ENCODE measurements at places on chromosomes 7 and 10.

GRCh38 chr10:88091490-88092061 lies 228.2 kb downstream of the PTEN start:
- DNase-seq: peak; percentile 51

DNA sequence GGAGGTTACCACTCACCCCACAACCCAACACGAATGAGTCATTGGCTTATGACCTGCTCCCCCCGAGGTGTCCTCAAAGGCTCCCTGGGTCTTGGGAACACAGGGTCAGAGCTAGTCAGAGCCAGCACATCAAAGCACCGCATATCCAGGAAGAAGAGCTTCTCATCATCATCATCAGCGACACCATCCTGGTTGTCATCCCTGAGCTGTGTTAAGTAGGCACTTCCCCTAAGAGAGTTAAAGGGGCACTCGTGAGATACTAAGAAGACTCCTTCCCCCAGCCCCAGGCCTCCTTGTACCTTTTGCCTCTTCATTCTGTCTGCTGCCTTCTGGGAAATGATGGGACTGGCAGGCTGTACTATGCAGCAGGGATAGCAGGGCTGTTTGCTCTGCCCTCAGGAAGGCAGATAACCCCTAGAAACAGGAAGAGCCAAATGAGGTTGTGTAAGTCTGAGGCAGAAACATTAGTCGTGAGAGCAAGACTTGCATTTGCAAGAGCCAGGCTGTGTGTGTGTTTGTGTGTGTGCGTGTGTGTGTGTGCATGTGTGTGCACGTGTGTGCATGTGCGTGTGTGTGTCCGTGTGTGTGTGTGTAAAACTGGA lies 11.1 kb upstream of the CPA1 start:
- no peak for DNase-seq

DNA sequence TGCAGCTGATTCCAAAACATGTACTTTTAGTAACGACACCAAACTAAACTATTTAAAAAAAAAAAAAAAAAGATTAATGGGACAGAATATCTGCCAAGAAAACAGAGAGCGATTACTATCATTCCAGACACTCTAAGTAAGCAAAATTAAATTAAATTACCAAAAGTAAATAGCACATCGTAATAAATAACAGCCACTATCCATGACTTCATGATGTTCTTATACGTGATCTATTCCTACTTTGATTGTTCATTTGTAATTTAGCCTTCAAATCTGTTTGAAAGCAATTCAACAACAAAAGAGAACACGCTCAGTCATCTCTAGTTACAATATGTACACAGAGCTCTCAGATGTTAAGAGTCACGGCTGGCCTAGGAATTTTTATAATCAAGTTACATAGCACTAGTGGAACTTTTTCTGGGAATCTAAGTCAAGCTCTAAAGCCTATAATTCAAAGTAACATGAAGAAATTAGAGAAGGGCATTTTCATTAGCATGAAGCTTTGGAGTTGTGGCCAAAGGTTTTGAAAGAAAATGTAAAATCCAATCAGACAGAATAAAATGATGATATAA lies 241.7 kb upstream of the NEBL start:
- DNase-seq: no peak

DNA sequence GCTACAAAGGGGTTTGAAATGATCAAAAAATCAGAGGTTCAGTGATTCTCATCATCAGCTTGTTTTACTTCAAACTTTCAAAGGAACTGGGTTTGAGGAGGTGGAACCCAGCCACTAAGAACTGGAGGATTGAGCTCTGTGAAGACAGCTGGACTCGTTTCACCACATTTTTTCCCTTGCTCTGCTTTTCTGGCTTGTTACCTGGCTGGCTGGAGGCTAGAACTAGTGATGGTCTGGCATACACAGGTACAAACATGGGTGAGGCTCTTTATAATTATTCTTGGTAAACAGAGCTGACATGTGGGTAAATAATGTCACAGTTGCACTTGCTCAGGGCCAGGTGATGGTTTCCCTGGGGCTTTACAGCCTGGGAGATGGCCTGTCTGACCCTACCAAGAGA lies 352.5 kb downstream of the FGFR2 start:
- no peak for DNase-seq

- DNase-seq: no peak
These were observed 19.7 kb downstream of the FAM53B start for GRCh38 chr10:124724279-124725027.

DNA sequence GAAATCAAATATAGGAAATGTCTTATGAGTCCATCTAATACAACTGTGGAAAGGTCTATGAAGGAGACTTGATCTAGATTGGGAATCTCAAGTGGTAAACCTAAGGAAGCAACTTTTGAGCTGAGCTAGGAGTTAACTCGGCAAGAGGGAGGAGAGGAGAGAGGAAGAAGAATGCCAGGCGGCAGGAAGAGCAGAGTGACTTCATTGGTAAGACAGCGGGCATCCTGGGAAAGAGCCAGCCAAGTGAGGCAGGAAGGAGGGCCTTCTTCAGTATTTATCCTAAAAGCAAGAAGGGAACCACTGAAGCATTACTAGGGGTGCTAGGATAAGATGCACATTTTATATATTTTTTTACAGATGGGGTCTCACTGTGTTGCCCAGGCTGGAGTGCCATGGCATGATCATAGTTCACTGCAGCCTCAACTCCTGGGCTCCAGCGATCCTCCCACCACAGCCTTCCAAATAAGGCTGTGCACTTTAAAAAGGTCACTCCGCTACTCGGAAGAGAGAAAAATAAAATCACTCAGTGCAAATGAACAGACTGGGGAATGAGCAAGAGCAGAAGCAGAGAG lies 2.0 kb downstream of the BCL7B start:
- DNase-seq: no peak

DNA sequence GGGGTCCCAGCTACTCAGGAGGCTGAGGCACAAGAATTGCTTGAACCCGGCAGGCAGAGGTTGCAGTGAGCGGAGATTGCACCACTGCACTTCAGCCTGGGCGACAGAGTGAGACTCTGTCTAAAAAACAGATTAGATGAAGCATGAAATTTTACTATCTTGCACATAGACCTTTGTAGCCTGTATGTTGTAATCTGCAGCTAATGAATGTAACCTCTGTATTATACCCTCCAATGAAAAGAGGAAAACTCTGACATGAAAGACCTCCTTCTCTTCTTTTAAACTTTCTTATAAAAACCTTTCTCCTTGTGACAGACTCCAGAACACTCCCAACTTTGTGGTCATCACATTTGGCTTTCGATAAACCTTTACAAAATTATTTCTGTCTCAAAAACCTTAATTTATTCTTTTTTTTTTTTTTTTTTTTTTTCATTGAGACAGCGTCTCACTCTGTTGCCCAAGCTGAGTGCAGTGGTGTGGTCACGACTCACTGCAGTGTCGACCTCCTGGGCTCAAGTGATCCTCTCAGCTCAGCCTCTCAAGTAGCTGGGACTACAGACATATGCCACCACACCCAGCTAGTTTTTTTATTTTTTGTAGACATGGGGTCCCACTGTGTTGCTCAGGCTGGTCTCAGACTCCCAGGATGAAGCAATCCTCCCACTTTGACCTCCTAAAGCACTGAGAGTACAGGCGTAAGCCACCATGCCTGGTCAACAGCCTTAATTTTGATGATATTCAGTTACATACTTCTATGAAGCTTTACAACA lies 97.4 kb downstream of the SVOPL start:
- no peak for DNase-seq

DNA sequence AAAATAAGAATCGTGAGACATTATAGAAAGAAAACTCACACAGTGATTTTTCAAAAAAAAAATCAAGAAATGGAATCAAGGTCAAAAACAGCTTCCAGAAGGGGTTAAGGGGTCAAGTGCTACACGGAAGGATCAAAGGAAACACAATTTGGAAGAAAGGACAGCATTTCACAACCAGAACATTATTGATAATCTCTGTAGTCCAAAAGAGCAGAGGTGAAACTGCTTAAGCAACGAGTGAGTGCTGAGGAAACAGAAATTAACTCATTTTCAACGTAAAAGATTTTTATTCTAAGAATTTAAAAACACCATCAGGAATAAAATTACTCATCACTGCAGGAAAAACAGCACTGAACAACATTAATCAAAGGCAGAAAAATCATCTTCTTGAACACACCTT lies 23.5 kb downstream of the MINDY3 start:
- DNase-seq: no peak

- no peak for DNase-seq
These were observed 7.2 kb upstream of the ADAM22 start for GRCh38 chr7:87926581-87927461.

DNA sequence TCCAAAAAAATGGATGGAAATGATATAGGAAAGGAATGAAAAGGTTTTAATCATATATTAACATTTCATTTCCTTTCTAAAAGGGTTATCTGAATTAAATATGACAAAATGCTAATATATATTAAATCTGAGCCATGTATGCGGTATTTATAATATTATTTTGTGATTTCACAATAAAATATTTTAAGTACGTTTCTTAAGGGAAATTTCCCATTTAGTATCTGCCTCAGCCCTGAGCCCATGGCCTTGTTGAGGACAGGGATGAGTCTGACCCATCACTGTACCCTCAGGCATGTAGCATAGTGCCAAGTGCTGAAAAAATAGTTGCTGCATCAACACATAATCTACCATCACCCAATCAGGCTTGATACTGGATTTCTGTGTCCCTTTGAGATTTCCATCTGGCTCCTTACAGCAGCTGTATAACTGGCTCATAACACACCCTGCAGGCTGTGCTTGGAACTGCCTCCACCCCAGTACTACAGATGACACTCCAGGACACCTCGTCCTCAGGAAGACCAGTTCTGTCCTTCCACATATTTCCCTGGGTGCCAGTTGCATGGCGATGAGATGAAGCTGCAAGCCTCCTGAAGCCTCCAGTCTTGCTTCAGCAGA lies 59.4 kb upstream of the ASAH2 start:
- no peak for DNase-seq

GRCh38 chr7:99331002-99331401 lies 5.3 kb downstream of the ARPC1A start:
- DNase-seq: no peak
